Osteoblast (primary cell): ENCODE measurements at places on chromosomes 6 and 20. TPM values are rescaled to one million over a fixed set of nuclear protein-coding genes. Genes with fewer than 3 reads are reported as not detected.

Gene KHDC1
- total RNA-seq, result 2.9 and 4.0 TPM in 2 replicates

- no peaks in the 10 kb centered on the region for H3K36me3 ChIP-seq
- no peak for DNase-seq
- H3K4me1 ChIP-seq, result no peaks in the 10 kb centered on the region
- no peaks in the 10 kb centered on the region for H3K27me3 ChIP-seq
Measured at GRCh38 chr20:20796766-20797440, 84.5 kb upstream of the RALGAPA2 start.

DNA sequence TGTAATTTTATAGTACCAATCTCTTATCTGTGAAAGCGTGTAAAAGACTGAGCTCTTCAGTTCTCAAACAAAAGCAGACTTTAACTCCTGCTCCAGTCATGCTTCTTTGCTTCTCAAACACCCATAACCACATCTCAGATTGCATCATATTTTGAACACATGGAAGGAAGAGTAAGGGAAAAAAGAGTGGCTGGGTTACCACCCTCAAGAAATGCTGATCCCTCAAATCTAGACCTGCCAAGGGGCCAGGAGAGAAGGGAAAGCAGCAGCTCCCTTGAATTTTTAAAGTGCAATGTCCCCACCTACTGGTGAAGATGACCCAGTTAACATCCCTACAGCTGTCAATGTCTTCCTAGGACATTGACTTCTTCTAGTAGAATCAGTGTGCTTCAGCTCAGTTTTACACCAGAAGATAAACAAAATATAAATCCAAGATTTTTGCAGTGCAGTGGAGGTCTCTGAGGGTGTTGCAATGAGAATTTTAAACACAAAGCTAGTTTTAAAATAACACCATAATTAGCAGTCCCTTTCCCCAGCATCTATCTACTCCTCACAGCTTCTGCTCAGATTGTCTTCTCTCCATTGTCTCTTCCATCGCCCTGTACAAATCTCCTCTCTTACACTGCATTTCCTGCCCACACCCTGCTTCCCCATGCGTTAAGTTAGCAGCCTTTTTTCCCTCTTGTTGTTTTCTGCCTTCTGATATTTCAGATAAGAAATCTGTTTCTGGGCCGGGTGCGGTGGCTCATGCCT lies 22.6 kb upstream of the HLA-DQB2 start:
- peaks cover 14% of the 10 kb centered on the region for H3K27me3 ChIP-seq
- no peaks in the 10 kb centered on the region for H3K4me1 ChIP-seq
- peak; percentile 14 for DNase-seq

- no peak overlapping the region for H3K27ac ChIP-seq
- H3K4me3 ChIP-seq, result no peak overlapping the region
- H3K27me3 ChIP-seq, result no peaks in the 10 kb centered on the region
- H3K4me1 ChIP-seq, result no peaks in the 10 kb centered on the region
- H3K36me3 ChIP-seq, result no peaks in the 10 kb centered on the region
Measured at GRCh38 chr6:114735025-114735735, 392.4 kb upstream of the HS3ST5 start.

- DNase-seq, result no peak
- peaks cover 14% of the 10 kb centered on the region for H3K27me3 ChIP-seq
- no peaks in the 10 kb centered on the region for H3K36me3 ChIP-seq
- H3K4me3 ChIP-seq, result no peak overlapping the region
- H3K27ac ChIP-seq, result no peak overlapping the region
Measured at GRCh38 chr6:127111526-127111925, 6.9 kb upstream of the RSPO3 start.

DNA sequence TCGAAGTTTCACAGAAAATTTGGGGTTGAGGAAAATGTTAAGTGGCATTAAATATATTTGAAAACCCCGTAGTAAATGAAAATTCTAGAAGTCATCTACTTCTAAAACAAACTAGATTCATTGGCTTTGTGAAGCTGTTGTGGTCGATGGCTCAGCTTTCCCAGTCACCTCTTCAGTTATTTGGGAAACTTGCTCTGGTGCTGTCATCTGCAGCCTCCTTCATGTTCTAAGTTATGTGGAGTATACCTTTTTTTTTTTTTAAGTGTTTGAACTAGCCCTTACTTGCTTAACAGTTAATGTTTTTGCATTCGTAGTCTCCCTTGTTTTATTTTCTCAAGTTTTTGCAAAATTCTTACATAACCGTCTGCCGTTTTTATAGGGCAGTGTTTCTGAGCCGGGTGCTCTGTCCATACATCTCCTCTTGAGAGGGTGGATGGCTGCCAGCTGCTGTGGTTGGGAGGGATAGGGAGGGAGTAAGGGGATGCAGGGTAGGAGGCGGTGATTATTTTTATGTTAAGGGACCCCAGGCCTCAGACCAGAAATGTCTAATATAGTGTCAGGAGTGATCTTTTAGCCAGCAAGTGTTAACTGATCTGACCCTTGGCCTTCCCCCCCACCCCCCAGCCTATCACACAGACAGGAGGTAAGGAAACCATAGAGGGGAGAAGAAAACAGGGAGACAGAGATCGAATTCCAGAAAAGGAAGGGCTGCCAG lies 7.1 kb downstream of the RREB1 start:
- peaks cover 25% of the 10 kb centered on the region for H3K4me1 ChIP-seq
- no peaks in the 10 kb centered on the region for H3K27me3 ChIP-seq
- DNase-seq, result no peak
- H3K36me3 ChIP-seq, result no peaks in the 10 kb centered on the region

GRCh38 chr6:19320111-19320581 lies 517.0 kb upstream of the ID4 start:
- no peak overlapping the region for H3K27ac ChIP-seq
- DNase-seq, result no peak
- H3K4me1 ChIP-seq, result peaks cover 2% of the 10 kb centered on the region
- H3K27me3 ChIP-seq, result no peaks in the 10 kb centered on the region

Gene TMEM74B
- total RNA-seq, result not detected in 2 replicates

Gene EPHA7
- total RNA-seq, result 0.29 TPM in 1 of 2 replicates, not detected in the other

DNA sequence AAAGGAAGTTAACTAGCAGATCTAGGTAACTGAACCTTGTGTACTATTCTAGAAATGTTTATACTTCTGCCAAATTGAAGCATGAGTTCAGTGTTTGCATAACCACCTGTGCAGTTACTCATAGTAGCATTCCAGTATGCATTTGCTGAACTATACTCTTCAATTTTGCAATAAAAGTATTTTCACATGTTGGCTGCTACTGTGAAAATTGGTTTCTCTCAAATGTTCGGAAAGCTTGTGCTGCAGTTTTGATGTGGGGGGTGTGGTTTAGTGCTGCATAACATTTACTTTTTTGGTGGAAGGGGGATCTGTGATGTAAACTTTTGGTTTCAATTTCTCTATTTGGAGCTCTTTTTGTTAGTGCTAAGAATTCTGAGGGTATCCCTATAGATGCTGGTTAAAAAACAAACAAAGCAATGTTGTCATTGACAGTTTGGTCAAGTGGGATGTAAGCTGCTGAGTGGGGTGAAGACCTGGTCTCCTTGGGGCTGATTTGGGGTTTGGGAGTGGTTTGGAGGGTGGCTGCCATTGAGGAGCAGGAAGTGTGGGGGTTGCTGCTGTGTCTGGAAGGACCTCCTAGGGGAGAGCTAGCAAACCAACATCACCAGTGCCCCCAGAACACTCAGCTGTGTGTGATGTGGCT lies 87.8 kb downstream of the CARMIL1 start:
- H3K27ac ChIP-seq, result no peak overlapping the region
- H3K4me3 ChIP-seq, result no peak overlapping the region
- H3K27me3 ChIP-seq, result no peaks in the 10 kb centered on the region
- H3K4me1 ChIP-seq, result peaks cover 5% of the 10 kb centered on the region
- DNase-seq, result no peak

GRCh38 chr20:35285806-35286076 lies 1.2 kb upstream of the EIF6 start:
- H3K4me3 ChIP-seq, result peak overlapping the region; percentile 85
- no peaks in the 10 kb centered on the region for H3K27me3 ChIP-seq
- peaks cover 17% of the 10 kb centered on the region for H3K36me3 ChIP-seq
- peak overlapping the region; percentile 2 for H3K27ac ChIP-seq
- DNase-seq, result no peak
- H3K4me1 ChIP-seq, result peaks cover 18% of the 10 kb centered on the region

- H3K27ac ChIP-seq, result no peak overlapping the region
- no peaks in the 10 kb centered on the region for H3K27me3 ChIP-seq
- no peaks in the 10 kb centered on the region for H3K36me3 ChIP-seq
- DNase-seq, result no peak
- no peak overlapping the region for H3K4me3 ChIP-seq
Measured at GRCh38 chr6:126444659-126445273, 104.9 kb downstream of the CENPW start.

Gene TUBB2B
- 5.6 and 9.0 TPM in 2 replicates for total RNA-seq

DNA sequence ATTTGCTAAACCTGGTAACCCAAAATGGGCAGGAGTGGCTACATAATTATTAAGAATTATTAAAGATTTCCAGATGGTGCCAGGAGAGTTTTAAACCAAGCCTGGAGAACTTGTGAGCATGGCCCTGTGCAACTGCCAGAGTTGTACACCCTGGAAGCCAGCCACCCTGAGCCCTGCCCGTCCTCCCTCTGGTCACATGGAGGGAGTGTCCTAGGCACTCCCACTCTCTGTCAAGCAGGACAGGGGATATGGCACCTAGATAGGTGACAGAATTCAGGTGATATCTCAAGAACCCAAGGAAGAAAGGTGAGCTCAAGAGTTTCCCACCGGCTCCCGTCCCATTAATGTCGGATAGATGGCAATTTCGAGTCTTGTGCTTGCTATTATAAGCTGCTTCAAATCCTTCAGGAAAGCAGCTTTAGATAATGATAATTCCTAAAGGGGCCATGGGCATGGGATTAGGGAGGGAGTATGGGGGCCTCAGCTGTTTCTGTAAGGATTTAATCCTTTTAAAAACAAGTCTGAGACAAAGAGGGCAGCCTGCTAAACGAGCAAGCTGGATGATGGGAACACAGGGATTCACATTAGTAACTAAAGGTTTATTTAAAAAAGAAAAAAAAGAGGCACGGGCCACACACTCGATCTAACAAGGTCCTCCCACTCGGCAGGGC lies 169.1 kb downstream of the BMP7 start:
- no peaks in the 10 kb centered on the region for H3K36me3 ChIP-seq
- no peaks in the 10 kb centered on the region for H3K27me3 ChIP-seq
- H3K4me3 ChIP-seq, result no peak overlapping the region
- H3K27ac ChIP-seq, result no peak overlapping the region

- no peaks in the 10 kb centered on the region for H3K36me3 ChIP-seq
- H3K27ac ChIP-seq, result no peak overlapping the region
- no peak for DNase-seq
- no peaks in the 10 kb centered on the region for H3K4me1 ChIP-seq
Measured at GRCh38 chr20:50629670-50630045, 61.7 kb downstream of the RIPOR3 start.

Gene PRDM13
- not detected in 2 replicates for total RNA-seq

DNA sequence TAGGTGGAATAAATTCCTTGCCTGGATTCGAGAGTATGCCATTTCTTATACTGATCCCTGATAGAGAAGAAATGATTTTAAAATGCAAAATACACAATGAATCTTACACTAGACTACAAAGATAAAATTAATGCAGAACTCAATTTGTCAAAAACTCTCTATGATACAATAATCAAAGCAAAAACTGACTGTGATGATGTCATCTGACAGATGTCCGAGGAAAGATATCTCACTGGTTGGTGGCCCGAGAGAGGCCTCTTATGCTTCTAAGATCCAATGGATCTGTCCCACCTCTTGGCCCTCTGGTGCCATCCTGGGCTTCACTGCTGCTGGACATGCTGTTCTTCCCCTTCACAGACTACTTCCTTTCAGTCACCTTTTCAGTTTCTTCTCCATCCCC lies 14.4 kb upstream of the GSTA4 start:
- peaks cover 49% of the 10 kb centered on the region for H3K36me3 ChIP-seq
- H3K4me3 ChIP-seq, result no peak overlapping the region
- no peak overlapping the region for H3K27ac ChIP-seq

DNA sequence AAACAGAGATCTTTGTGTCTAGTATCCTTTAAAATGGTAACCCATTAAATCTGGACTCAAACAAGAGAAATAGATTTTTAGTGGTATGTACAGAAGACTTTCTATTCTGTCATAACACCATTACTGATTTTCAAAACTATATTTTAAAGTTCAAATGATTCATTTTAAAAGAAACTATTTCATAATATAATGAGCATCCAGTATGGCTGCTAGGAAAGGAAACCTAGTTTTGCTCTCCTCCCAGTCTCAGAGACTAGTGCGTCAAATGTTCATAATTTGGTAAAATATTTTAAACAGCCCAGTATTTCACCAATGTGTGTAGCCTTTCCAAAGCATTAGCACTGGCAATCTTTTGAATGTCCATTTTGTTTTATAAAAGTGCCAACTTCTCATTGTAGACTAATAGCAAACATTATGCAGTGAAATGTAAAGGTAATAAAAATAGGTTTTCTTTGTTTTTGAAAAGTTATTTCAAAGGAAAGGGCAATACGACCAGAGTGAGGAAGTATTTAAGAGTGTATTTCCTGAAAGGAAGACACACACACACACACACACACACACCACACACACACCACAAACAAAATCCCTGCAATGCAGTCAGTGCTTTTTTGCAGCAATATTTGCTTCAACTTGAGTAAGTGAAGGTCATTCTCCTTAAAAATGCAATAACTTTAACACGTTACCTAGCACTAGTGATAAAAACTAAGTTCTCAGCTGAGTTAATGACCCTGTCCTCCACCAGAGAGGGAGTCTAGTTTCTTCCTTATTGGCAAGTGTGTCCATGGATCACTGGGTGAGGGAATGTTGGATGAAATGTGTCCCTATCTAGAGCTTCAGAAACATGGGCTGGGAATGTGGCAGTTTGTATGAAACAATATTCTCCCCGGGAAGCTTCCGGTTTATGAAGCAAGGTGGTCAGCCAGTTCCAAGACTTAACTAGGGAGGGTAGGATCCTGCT lies 4.6 kb downstream of the PPP1R3G start:
- H3K27me3 ChIP-seq, result peaks cover 36% of the 10 kb centered on the region
- DNase-seq, result no peak
- no peaks in the 10 kb centered on the region for H3K36me3 ChIP-seq
- no peak overlapping the region for H3K4me3 ChIP-seq
- no peak overlapping the region for H3K27ac ChIP-seq

Gene PPP1R3G
- total RNA-seq, result 3.3 and 3.5 TPM in 2 replicates

DNA sequence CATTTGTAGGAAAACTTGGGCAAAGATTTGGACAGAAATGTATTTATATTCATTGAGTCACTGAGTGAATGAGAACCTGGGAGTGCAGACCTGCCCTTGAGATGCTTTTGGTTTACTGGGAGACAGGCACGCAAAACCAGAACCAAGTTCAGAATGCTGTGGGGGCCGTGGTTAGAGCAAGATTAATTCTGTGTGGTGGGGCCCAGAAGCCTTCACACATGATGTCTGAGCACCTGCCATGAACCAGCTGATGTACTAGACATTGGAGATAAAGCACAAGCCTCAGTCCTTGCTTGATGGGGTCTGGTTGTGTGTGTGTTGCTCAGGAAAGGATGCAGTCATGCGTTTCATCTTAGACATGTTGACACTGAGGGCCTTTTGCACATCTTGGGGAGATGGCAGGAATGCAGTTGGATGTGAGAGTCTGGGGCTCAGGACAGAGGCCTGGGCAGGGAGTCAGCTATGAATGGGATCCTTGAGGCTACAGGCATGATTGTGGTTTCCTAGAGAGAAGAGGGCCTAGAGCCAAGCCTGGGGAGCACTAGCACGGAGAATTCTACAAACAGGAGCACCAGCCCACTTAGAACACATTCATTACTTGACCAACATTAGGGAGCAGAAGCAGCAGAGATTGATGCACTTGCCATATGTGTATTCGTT lies 114.3 kb upstream of the TMEM181 start:
- H3K27me3 ChIP-seq, result no peaks in the 10 kb centered on the region
- H3K4me3 ChIP-seq, result no peak overlapping the region
- H3K36me3 ChIP-seq, result no peaks in the 10 kb centered on the region
- DNase-seq, result no peak

Gene PRSS35
- total RNA-seq, result 1.1 and 1.5 TPM in 2 replicates

GRCh38 chr6:159983641-159984080 lies 14.8 kb downstream of the IGF2R start:
- peak overlapping the region; percentile 17 for H3K4me3 ChIP-seq
- no peak for DNase-seq
- H3K36me3 ChIP-seq, result no peaks in the 10 kb centered on the region

Gene GSS
- total RNA-seq, result 54.6 and 58.3 TPM in 2 replicates

Gene TEAD3
- total RNA-seq, result 10.9 and 11.2 TPM in 2 replicates
